ENCODE measurements at places on chromosomes 2 and 18. TPM values are rescaled to one million over a fixed set of nuclear protein-coding genes. Genes with fewer than 3 reads are reported as not detected.

Gene TNFAIP6
- 2.8 TPM for total RNA-seq

GRCh38 chr2:1728821-1729220 lies 15.5 kb downstream of the PXDN start:
- DNase-seq: peak; percentile 59

Gene AMER3
- total RNA-seq: not detected

GRCh38 chr2:47541848-47542450 lies 139.0 kb downstream of the MSH2 start:
- no peak for DNase-seq

- no peak for DNase-seq
These were observed 83.5 kb downstream of the BIN1 start for GRCh38 chr2:127023504-127023903.

Gene ZNF236
- 11.0 TPM for total RNA-seq

DNA sequence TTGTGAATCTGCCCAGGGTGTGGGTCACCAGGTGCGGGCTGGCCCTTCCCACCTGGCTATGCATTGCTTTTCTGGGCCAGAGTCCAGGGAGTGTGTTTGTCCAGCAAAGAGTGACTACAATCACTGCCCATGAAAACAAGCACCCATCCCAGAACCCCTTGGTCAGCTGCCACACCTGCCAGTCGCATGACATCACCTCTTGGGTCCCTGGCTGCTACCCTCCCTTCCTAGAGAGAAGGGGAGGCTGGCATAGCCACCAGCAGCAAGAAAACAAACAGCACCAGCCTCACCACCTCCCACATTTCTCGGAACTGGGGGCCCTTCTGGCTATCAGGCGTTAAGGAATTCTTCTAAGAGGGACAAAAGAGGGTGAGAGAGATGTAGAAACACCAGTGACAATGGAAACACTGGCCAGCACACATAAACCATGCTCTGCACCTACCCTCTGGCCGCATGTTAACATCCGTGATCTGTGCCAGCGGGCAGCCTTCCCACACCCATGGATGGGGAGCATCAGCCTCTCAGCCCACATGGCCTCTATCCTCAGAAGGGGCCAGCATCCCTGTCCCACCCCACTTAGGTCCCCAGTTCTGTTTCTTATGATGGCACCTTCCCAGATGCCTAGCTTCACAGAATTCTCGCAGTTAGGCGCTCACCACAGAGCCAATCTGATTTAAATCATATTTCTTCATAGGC lies 109.7 kb upstream of the GLI2 start:
- DNase-seq: no peak

Gene PRLH
- total RNA-seq: not detected

- no peak for DNase-seq
These were observed 153.3 kb upstream of the NDUFV2 start for GRCh38 chr18:8949206-8949605.

Gene HOXD1
- not detected for total RNA-seq

DNA sequence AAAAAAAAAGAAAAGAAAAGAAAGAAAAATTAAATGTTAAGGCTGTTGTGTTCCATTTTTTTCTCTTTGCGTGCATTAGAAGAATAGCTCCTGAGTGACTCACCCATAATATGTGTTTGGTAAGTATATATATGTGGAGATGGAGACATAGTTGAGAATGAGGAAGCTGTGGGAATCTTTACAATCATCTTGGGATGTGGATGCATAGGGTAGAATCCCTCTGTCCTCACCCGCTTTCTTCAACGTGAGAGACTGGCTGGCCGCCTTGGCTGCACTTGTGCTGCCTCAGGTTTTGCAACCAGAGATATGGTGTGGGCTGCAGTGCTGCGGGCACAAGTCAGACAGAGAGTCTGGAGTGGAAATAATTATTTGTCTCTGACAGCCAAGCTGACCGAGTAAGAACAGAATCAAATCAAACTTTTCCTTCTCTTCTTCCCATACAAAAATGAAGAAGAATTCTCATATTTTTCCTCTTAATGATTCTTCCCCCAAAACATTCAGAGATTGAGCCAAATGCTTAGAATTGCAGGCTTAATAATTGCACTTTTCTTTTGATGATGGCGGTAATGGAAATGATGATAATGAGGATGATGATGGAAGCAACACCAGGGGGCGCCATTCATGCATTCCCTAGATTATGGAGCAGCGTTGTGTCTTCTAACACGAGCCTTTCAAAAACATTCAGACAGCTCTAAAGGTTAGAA lies 48.5 kb downstream of the SERPINB7 start:
- no peak for DNase-seq

GRCh38 chr2:69545477-69545932 lies 98.0 kb downstream of the AAK1 start:
- no peak for DNase-seq

GRCh38 chr2:190415794-190416775 lies 7.9 kb downstream of the MFSD6 start:
- no peak for DNase-seq

DNA sequence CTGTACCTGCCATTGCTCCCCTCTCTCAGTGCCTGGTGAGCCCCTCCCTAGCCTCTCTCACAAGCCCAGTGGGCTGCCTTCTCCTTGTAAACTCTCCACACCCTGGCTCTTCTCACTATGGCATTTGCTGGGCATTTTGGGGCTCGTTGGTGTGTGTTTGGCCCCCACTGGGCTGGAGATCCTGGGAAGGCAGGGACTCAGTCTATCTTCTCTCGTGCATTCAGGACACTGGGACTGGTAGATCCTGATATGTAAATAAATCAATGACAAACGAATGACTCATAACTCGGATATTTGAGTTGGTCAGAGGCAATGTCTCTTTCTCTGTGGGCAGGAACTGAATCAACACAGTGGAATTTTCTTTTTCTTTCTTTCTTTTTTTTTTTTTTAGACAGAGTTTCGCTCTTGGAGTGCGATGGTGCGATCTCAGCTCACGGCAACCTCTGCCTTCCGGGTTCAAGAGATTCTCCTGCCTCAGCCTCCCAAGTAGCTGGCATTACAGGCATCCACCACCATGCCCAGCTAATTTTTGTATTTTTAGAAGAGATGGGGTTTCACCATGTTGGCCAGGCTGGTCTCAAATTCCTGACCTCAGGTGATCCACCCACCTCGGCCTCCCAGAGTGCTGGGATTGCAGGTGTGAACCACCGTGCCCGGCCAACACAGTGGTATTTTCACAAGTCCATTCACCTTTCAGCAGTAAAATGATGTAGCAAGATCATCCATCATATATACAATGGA lies 144.6 kb upstream of the SPRED2 start:
- peak; percentile 47 for DNase-seq

Gene ALPP
- total RNA-seq: not detected

DNA sequence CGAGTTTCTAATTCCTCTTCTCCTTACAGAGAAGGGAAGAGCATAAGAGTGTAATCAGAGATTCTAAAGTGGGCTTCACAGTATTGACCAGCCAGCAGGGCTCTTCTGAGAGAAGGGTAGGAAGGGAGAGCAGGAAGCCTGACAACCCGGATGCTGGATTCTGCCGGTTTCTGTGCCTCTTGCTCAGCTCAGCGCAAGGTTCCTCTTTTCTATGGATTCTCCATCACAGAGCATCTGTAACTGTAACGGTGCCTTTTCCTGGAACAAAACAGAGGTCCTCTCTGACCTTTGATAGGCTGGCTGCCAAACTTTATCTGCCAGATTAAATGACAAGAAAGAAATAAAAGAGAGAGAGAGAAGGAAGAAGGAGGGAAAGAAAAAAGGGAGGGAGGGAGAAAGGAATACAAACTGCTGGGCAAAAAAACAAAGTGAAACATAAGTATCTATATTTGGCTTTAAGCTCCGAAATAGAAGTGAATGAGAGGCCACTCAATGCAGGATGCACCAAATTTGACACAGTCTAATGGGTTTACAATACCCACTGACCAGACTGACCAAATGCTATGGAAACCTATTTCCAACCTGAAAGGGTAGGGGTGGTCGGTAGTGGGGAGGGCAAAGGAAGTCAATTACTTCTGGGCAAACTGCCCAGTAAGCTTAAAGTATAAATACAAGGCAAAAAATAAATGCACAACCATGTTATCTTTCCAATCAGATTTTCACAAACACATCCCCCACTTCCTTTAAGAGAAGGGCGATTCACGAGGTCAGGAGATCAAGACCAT lies 59.2 kb downstream of the PIEZO2 start:
- no peak for DNase-seq

Gene ZRANB3
- 1.6 TPM for total RNA-seq

GRCh38 chr18:3037423-3037915 lies 24.5 kb upstream of the LPIN2 start:
- DNase-seq: peak; percentile 50

Gene NEU4
- 0.31 TPM for total RNA-seq

DNA sequence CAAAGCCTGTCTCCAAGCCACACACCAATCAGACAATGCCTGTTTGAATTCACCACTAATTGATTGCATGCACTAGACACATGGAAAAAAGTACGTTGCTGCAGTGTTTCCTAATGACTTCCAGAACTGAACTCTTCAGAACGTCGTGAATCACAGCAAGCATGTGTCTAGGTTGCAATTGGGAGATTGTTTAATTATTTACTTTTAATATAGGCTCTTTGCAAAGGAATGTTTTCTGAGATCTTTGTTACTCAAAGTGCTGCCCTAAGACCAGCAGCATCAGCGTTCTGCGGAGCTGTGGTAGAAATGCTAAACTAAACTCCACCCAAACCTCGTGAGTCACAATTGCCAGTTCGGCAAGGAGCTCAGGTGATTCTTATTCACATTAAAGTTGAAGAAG lies 52.7 kb upstream of the CCDC68 start:
- no peak for DNase-seq

DNA sequence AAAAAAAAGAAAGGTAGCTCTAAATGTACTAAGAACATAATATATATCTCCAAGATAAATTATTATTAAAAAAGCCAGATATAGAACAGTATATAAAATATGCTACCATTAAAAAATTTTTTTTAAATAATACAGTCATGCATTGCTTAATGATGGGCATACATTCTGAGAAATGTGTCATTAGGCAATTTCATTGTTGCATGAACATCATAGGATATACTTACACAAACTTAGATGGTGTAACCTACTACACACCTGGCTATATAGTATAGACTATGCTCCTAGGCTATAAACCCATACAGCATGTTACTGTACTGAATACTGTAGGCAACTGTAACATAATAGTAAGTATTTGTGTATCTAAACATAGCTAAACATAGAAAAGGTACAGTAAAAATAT lies 18.3 kb upstream of the LAPTM4A start:
- no peak for DNase-seq

GRCh38 chr2:172516299-172516698 lies 39.6 kb upstream of the PDK1 start:
- DNase-seq: no peak

DNA sequence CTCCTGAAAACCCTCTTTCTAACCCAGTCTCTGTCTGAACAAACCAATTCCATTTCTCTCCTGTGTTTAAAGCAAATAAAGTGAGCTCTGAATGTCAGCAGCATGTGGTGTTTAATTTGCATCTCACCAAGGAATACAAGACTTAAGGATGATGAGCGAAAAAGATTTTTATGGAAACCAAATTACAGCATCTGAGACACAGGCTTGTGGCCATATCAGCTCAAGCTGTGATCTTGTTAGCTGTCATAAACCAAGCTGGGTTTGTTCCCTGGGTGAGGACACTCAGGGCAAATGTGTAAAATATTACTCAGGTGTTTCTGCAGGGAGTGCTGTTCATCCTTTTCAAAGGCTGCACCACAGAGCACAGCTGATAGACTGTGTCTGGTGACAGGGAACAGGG lies 129.3 kb upstream of the REV1 start:
- DNase-seq: no peak

Gene ACMSD
- not detected for total RNA-seq

- no peak for DNase-seq
These were observed 140.3 kb downstream of the ERBB4 start for GRCh38 chr2:212398316-212398715.

Gene CIDEA
- total RNA-seq: 0.82 TPM

Gene DCDC2C
- total RNA-seq: not detected

Gene POMC
- total RNA-seq: 9.0 TPM

Gene MAP2
- 6.7 TPM for total RNA-seq

DNA sequence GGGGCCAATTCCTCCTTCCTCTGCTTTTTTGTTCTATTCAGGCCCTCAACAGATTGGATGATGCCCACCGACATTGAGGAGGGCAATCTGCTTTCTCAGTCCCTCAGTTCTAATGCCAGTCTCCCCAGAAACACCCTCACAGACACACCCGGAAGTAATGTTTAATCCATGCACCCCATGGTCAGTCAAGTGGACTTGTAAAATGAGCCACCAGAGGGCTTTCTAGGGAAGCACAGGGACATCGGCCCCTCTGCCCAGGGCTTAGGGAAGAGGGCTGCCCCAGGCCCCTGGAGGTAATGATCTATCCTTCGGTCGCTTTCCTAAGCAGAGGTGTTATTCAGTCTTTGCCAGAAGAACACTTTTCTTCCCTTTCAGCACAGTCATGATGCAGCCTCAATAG lies 107.4 kb downstream of the PDCL3 start:
- peak; percentile 23 for DNase-seq

Gene NDUFS1
- total RNA-seq: 388 TPM

GRCh38 chr2:62000538-62000937 lies 95.1 kb downstream of the COMMD1 start:
- DNase-seq: no peak

DNA sequence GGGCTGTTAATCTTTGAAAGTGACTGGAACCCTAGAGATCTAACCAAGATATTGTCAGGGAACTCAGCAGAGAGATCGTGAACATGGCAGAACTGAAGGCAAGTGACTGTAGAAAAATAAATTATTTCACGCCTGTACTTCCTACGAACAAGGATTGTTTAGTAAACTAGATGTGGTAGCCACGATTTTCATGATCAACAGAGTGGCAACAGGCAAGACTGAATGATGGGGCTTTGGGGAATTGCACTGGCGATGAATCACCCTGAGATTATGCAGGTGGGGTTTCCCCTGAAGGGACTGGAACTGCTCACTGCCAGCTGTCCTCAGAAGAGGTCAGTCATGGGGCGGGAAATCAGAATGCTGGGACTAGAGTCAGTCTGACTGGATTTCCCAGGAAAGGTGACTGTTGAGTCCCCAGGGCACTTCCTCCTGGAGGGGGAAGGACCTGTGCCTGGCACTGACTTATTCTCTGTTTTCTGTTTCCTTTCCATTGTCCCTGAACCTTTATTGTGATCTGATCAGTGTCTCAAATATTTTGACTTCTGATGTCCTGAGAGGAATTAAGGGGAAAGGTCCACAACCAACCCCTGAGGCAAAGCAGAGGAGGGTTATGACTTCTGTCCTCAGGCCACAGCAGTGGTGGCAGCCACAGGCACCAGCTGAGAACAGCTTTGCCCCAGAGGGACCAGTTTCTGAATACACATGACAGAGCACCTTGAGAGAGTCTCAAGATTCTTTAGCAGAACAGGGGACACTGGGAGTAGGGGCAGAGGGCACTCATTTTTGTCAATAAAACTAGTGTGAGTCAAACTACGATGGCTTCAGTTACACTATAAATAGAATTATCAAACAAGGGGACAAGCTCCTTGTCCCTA lies 70.0 kb downstream of the NAB1 start:
- DNase-seq: peak; percentile 68

Gene NAB1
- total RNA-seq: 37.0 TPM

Measured in right atrium auricular region (tissue), 2 donors.